ENCODE measurements at places on chromosomes 6 and 20.

DNA sequence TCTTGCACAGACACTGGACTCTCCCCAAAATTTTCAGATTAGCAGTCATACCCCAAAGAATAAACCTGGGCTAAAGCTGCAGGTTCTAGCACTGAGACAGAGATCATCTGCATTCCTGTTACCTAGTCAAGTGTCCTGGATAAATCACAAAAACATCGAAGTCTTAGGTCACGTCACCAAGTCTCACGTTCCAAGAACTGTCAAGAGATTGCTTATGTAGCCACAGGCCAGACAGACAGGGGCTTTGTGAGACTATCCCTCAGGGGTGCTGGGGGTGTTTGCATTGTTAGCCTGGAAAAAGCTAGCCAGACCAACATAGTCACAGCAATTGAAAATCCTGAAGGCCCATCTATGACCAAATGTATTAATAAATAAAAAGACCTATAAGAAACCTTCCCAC lies 243.1 kb upstream of the PREP start:
- DNase-seq, result no peak

GRCh38 chr6:31830886-31831335 lies 3.4 kb downstream of the HSPA1B start:
- DNase-seq, result no peak

DNA sequence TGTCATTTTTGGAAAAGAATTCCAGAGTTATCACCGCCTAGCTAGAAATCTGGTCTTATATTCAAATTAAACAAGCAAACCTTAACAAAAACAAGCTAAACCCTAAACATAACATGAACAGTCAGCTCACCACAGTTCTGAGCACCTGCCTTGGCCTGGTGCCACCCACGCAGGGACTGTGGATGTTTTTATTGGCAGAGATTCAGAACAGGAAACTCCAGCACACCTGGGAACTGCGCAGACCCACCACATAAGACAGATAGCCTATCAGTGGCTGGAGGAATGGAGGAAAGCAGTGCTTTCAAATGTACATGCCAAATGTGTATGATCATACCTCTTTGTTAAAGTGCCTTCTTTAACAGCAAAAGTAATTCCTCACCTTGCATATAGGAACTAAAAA lies 8.9 kb downstream of the SLC16A10 start:
- no peak for DNase-seq

DNA sequence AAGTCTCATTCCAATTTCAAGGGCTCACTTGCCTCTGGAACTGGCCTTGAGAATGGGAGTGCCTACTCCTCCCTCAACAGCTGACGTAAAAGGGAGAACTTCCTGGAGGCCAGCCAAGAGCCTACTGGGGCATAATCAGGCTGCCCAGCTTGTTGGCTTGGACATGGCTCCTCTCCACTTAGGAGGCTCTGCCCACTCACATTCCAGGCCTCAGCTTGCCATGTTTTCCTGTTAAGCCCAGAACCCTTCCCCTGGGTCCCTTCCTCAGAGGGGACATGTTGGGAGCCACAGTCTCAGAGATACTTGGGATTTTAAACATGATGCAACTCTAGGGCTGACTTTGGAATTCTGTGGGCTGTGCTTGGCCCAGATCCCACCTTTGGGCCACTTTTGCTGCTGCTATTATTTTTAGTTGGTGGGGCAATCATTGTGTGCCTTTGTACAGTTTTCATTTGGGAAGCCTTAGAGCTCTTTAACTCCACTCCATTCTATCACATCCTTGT lies 31.5 kb upstream of the ADTRP start:
- DNase-seq, result no peak

GRCh38 chr6:168347615-168348014 lies 28.0 kb upstream of the DACT2 start:
- DNase-seq, result no peak

- no peak for DNase-seq
Observed at GRCh38 chr20:48986899-48987298, 59.2 kb upstream of the CSE1L start.

All from stimulated activated CD8-positive, alpha-beta memory T cell treated with anti-CD3 and anti-CD28 coated beads, Interleukin-15, amount 100 ng/mL, for 24 hours (primary cell).